ENCODE measurements at places on chromosomes 3 and 15. TPM values are rescaled to one million over a fixed set of nuclear protein-coding genes. Genes with fewer than 3 reads are reported as not detected.

GRCh38 chr3:152382312-152383135 is 113.8 kb downstream of the MBNL1 start:
- no peaks in the 10 kb centered on the region for H3K27me3 ChIP-seq
- no peaks in the 10 kb centered on the region for H3K36me3 ChIP-seq
- DNase-seq: no peak

DNA sequence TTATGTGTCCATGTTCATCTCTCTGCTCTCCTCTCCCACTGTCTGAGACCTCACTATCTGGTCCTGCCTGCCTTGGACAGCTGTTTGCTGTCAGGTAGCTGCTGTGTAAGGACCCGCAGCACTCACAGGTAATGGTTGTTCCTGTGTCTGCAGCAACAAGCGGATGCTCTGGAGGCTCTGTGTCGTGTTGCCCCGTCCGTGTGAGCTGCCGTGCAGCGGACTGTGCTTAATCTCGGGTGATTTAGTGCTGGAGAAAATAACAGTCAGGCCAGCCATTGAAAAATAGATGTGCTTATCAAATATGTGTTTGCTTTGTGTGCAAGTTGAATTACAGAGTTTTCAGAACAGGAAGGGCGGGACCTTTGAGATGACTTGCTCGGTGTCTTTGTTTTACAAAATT is 121.4 kb downstream of the GABRG3 start:
- peaks cover 17% of the 10 kb centered on the region for H3K4me1 ChIP-seq
- no peak for DNase-seq
- H3K27me3 ChIP-seq: no peaks in the 10 kb centered on the region
- no peak overlapping the region for H3K4me3 ChIP-seq
- H3K27ac ChIP-seq: no peak overlapping the region

GRCh38 chr3:16280671-16281070 is 15.7 kb downstream of the OXNAD1 start:
- no peaks in the 10 kb centered on the region for H3K27me3 ChIP-seq
- H3K4me3 ChIP-seq: no peak overlapping the region
- peaks cover 7% of the 10 kb centered on the region for H3K36me3 ChIP-seq
- peak overlapping the region; percentile 38 for H3K27ac ChIP-seq

DNA sequence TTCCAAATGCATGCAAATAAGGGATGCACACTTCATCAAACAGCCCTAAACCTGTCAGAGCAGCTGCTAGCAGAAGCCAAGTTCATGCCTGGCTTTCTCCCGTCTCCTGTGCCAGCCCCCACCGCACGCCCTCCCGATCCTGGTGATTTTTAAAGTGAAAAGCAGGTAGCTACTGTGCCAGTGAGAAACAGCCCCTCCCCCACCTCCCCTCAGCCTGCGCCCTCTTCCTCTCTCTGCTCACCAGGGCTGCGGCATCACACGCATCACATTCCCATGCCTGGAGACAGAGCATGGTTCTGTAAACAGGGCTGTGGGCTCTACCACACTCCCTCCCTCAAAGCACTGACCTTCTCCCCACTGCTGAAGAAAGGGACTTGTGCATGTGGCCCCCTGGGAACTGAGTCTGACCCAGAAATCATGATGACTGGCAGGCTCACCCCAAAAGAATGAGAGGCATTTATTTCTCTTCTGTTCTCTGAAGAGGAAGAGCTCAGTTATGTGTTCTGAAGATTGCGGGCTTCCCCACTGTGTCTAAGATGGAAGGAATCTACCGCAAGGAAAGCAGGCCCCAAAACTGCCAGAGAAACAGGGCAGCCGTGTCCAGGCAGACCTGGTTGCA is 14.5 kb upstream of the SLC6A1 start:
- no peak for DNase-seq
- H3K27me3 ChIP-seq: peaks cover 27% of the 10 kb centered on the region
- peaks cover 5% of the 10 kb centered on the region for H3K36me3 ChIP-seq
- H3K4me1 ChIP-seq: peaks cover 31% of the 10 kb centered on the region
- peak overlapping the region; percentile 83 for H3K27ac ChIP-seq

DNA sequence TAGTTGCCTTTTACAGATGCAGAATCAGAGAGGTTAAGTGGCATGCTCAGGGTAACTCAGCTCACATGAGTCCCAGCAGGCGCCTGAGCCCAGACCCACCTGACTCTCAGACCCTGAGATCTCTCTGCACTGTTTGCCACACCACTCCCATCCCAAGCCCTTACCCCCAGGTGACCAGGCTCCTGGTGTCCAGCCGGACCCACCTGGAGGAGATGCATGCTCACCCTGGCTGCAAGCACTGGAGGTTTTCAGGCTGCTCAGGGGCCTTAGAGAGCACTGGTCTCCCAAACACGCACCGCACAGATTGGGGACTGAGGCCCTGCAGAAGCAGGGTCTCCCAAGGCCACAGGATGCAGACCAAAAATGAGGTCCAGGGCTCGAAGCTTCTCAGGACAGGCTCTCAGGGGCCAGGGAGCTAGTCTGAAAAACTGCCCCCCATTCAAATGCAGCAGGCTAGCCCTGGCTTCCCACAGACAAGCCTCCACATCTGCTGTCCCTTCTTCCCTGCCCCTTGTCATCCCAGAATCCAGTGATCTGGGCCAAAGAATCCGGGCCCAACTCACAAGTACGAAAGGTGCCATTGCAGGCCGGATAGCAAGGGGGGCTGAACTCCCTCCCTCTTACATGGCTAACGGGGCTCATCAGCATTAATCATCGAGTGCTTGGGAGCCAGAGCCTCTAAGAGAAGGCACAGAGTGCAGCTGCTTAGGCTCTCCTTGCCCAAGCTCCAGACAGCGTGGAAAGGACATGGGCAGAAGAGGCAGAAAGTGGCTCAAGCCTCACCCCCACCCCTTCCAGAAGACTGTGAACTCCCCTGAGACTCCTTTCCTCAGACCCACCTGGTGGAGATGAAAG is 90.2 kb upstream of the PRR20G start:
- no peak for DNase-seq
- H3K36me3 ChIP-seq: peaks cover 6% of the 10 kb centered on the region
- H3K4me1 ChIP-seq: no peaks in the 10 kb centered on the region

GRCh38 chr15:75483961-75484360 is 32.5 kb upstream of the SIN3A start:
- no peaks in the 10 kb centered on the region for H3K4me1 ChIP-seq
- H3K27me3 ChIP-seq: no peaks in the 10 kb centered on the region
- no peak for DNase-seq
- H3K27ac ChIP-seq: no peak overlapping the region
- H3K36me3 ChIP-seq: peaks cover 16% of the 10 kb centered on the region

DNA sequence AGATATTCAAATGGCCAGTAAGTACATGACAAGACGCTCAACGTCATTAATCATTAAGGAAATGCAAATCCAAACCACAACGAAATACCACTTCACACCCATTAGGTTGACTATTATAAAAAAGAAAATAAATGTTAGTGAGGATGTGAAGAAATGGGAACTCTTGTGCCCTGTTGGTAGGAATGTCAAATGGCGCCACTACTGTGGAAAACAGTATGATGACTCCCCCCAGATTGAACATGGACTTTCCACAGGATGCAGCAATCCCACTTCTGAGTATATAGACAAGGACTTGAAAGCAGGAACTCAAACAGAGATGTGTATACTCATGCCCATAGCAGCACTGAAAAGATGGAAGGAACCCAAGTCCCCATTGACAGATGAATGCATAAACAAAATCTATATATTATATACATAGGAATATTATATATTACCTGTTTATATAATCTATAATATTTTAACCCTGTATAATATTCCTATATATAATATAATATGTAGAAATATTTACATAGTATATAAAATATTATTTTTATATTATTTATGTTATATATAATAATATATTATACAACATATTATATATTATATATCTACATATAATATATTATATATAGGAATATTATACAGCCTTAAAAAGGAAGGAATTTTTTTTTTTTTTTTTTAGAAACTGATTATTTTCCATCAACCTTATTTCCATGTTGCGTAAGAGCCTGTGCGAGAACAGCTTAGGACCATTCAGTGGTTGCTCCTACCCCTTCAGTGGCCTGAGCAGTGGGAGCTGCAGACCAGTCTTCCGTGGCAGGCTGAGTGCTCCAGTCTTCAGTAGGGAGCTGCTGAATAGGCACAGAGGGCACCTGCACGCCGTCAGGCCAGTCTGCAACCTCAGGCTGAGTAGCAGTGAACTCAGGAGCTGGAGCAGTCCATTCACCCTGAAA is 17.6 kb upstream of the PIGZ start:
- no peak overlapping the region for H3K4me3 ChIP-seq
- peaks cover 4% of the 10 kb centered on the region for H3K36me3 ChIP-seq
- DNase-seq: peak; percentile 43

GRCh38 chr3:37015642-37016041 is 22.3 kb downstream of the MLH1 start:
- DNase-seq: no peak
- no peaks in the 10 kb centered on the region for H3K4me1 ChIP-seq
- H3K4me3 ChIP-seq: no peak overlapping the region
- H3K27ac ChIP-seq: no peak overlapping the region
- no peaks in the 10 kb centered on the region for H3K27me3 ChIP-seq

- no peak overlapping the region for H3K4me3 ChIP-seq
- no peaks in the 10 kb centered on the region for H3K36me3 ChIP-seq
- no peaks in the 10 kb centered on the region for H3K27me3 ChIP-seq
- DNase-seq: no peak
- H3K4me1 ChIP-seq: peaks cover 7% of the 10 kb centered on the region
Measured at GRCh38 chr3:20320489-20320888, 134.5 kb upstream of the SGO1 start.

DNA sequence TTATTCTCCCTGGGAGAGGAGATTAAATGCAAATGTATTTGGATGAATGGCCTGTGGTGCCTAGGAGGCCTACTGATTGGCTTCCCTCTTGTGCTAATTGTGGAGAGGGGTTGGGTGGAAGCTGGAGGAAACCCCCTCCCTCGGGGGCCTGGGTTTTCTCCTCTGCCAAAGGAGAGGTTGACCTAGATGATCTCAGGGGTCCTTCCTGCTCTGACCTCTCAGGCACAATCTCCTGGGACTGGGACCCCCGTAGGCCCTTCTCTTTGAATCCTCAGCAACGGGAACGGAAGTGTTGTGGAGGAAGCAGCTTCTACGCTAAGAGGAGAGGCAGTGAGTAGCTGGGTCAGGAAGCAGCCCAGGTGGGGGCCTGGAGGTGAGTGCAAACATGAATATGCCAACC is 40.5 kb upstream of the MAGEF1 start:
- H3K27me3 ChIP-seq: peaks cover 21% of the 10 kb centered on the region
- peaks cover 13% of the 10 kb centered on the region for H3K4me1 ChIP-seq
- no peaks in the 10 kb centered on the region for H3K36me3 ChIP-seq
- no peak overlapping the region for H3K27ac ChIP-seq
- no peak for DNase-seq

GRCh38 chr3:129663930-129664646 is 57.6 kb upstream of the PLXND1 start:
- H3K27me3 ChIP-seq: no peaks in the 10 kb centered on the region
- H3K36me3 ChIP-seq: peaks cover 2% of the 10 kb centered on the region
- H3K4me1 ChIP-seq: peaks cover 51% of the 10 kb centered on the region
- peak overlapping the region; percentile 80 for H3K27ac ChIP-seq

DNA sequence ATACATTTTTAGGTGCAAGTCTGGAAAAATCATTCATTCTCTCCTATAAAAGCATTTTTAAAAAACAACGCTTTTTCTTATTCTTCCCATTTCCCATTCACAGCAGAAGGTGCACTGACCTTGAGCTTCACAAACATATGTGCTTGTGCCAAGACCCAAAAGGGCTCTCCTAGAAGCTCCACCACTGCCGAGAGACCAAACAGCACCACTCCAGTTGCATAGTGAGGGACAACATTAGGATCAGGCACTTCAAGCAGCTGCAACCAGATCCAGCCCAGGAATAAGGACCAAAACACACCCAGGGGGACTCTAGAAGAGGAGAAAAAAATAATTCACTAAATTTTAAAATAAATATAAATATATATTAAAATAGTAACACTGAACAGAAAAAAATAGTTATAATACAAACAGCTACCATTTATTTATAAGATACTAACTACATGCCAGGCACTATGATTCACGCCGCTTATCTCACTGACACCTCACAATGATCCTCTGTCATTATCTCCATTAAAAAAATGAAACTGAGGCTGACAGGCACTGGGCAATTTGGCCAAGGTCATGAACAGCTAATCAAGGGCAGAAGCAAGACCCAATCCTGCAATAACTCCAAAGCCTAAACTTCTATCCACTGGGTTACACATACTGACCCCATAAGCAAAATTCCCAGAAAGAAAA is 7.8 kb downstream of the RFT1 start:
- no peaks in the 10 kb centered on the region for H3K27me3 ChIP-seq
- H3K4me1 ChIP-seq: no peaks in the 10 kb centered on the region
- H3K36me3 ChIP-seq: peaks cover 25% of the 10 kb centered on the region
- H3K27ac ChIP-seq: no peak overlapping the region
- no peak overlapping the region for H3K4me3 ChIP-seq

GRCh38 chr15:83545804-83546511 is 98.8 kb downstream of the SH3GL3 start:
- H3K4me3 ChIP-seq: no peak overlapping the region
- no peak overlapping the region for H3K27ac ChIP-seq

- peaks cover 22% of the 10 kb centered on the region for H3K4me1 ChIP-seq
- H3K27ac ChIP-seq: no peak overlapping the region
- no peak overlapping the region for H3K4me3 ChIP-seq
Measured at GRCh38 chr15:90358124-90359033, 6.3 kb downstream of the ZNF774 start.

DNA sequence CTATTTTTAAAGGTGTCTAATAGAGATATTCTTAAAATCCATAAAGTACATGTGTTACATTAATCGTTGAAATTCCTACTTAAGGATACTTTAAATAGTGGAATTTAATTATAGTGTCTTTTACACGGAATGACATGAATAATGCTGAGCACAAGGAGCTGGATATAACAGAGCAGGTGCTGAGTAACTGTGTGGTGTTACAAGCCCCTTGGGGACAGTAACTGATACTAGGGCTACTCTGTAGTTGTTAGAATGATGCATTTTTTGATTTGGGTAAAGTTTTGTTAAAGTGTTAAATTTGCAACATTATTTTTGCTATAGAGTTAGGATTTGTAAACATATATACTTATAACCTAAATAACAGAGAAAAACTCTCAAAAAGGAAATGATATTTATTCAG is 1496.1 kb downstream of the OTOL1 start:
- no peak overlapping the region for H3K4me3 ChIP-seq
- no peak for DNase-seq
- peaks cover under 1% of the 10 kb centered on the region for H3K4me1 ChIP-seq

- no peak overlapping the region for H3K27ac ChIP-seq
- no peaks in the 10 kb centered on the region for H3K36me3 ChIP-seq
- H3K27me3 ChIP-seq: no peaks in the 10 kb centered on the region
- no peak overlapping the region for H3K4me3 ChIP-seq
Measured at GRCh38 chr15:86796521-86796920, 716.9 kb downstream of the AGBL1 start.

WDR53 gene
- total RNA-seq: 13.8 TPM

ONECUT1 gene
- 0.15 TPM for total RNA-seq

C2CD4A gene
- total RNA-seq: 0.10 TPM

ATP8B4 gene
- total RNA-seq: not detected

ENTPD3 gene
- not detected for total RNA-seq

NMNAT3 gene
- total RNA-seq: 2.0 TPM

GTPBP8 gene
- 15.2 TPM for total RNA-seq

EXD1 gene
- not detected for total RNA-seq

SGO1 gene
- 5.0 TPM for total RNA-seq

All from chondrocyte (in vitro differentiated cells).